ENCODE measurements at places on chromosomes 3 and 15.
A peak's percentile ranks its signal among the peaks of the same experiment; 100 is the strongest.

GRCh38 chr3:141056751-141057171 is 5.6 kb downstream of the SPSB4 start:
- DNase-seq, result no peak

- no peak for DNase-seq
These were observed 620 bp upstream of the TTC23 start for GRCh38 chr15:99250001-99250400.

DNA sequence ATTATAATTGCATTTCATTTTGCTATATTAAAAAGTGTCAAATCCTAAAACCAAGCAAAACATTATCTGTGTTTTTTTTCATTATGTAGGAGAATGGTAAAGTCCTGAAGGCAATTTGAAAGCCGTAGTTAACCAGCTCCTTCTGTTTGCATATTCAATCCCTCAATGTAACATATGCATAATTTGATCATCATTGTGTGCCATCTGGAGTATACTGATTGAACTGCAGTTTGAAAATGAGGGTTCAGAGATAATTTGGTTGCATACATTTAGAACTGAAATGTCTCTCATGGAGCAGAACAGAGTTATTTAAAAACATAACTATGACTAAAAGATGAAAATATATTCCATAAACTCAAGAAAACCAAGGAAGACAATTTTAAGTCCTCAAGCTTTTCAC is 518.6 kb downstream of the GBE1 start:
- no peak for DNase-seq

GRCh38 chr15:72068856-72069255 is 49.1 kb downstream of the MYO9A start:
- no peak for DNase-seq

DNA sequence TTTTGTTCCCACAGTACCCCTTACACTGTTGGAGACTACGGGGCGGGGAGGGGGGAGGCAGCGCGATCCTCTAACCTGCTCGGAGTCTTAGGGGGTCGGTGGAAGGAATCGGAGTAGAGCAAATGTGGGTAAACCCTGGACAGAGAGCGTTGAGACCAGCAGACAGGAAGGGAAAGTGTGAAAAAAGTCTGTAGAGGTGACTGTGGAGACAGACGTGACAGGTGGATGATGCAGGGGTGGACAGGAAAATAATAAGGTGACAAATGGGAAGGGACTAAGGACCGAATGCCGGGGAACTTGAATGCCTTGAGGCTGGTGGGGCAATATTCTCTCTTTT is 424 bp downstream of the EAF2 start:
- DNase-seq, result no peak

GRCh38 chr15:89075101-89075640 is 13.1 kb upstream of the ABHD2 start:
- DNase-seq, result no peak

- no peak for DNase-seq
These were observed 189.4 kb downstream of the WNT5A start for GRCh38 chr3:55297706-55298105.

DNA sequence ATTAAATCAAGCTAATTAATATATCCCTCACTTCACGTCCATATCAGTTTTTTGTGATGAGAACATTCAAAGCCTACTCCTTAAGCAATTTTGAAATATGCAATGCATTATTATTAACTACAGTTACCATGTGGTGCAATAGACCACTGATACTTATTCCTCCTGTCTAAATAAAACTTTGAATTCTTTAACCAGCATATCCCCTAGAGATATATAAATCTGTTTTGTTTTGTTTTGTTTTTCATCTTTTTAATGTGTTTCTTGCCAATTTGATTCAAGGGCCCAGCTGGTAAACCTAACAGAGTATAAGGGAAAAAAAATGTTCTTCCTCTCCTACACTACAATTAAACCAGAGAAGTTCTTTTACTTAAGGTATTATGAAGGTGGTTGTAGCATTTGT is 524.2 kb downstream of the NAALADL2 start:
- no peak for DNase-seq

- no peak for DNase-seq
These were observed 154.1 kb downstream of the TJP1 start for GRCh38 chr15:29668120-29668602.

- DNase-seq, result no peak
These were observed 6.3 kb downstream of the TIGIT start for GRCh38 chr3:114299941-114300624.

GRCh38 chr3:121592856-121593702 is at the start of gene FBXO40:
Gene FBXO40 (plus strand): TSS chr3:121593379. CDS start chr3:121620576, 27,197 bp downstream.
- no peak for DNase-seq

GRCh38 chr3:100662113-100662823 is 47.0 kb upstream of the TFG start:
- peak; percentile 18 for DNase-seq

GRCh38 chr3:49076646-49077045 is 17.2 kb downstream of the QRICH1 start:
- no peak for DNase-seq

- no peak for DNase-seq
These were observed 87.3 kb downstream of the MBNL1 start for GRCh38 chr3:152355744-152356665.

- DNase-seq, result no peak
These were observed 10.1 kb downstream of the ARL14 start for GRCh38 chr3:160686955-160687535.

- DNase-seq, result no peak
These were observed 98.2 kb downstream of the ANXA2 start for GRCh38 chr15:60299452-60300047.

- no peak for DNase-seq
These were observed 33.5 kb downstream of the ALS2CL start for GRCh38 chr3:46660003-46660402.

- no peak for DNase-seq
These were observed 26.2 kb upstream of the COMMD4 start for GRCh38 chr15:75309711-75310110.

DNA sequence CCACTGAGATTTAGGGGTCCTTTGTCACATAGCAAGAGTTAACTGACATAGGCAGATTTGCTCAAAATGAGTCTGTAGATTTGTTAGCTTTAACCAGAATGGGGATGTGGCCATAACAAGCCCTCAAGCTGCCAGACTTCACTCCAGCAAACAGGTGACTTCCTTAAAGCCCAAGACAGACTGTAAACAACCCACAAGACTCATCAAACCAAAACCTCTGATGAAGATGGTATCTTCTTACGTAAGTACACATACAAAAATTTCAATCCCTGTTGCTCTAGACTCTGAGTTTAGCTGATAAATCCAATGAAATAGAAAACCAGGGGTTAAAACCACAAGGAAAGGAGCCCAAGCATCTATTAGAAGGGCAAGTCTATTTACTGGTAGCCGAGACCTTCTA is 18.2 kb upstream of the ZBTB20 start:
- peak; percentile 71 for DNase-seq
